ENCODE measurements at places on chromosomes 5 and 9. TPM values are rescaled to one million over a fixed set of nuclear protein-coding genes. Genes with fewer than 3 reads are reported as not detected.

The PNPLA7 gene
- 0.34 TPM for total RNA-seq

The KIF24 gene
- 3.1 TPM for total RNA-seq

The PIP5K1B gene
- not detected for total RNA-seq

The EDIL3 gene
- total RNA-seq = 0.44 TPM

The ENC1 gene
- total RNA-seq = 41.7 TPM

The DMRT2 gene
- not detected for total RNA-seq

The TAF1L gene
- total RNA-seq = not detected

The OXCT1 gene
- total RNA-seq = 23.7 TPM

The TAF11L5 gene
- total RNA-seq = not detected

Data from mammary microvascular endothelial cell (primary cell).